Stimulated activated memory B cell treated with anti-CD40 and anti-IgM and Interleukin-4, amounts not matched to agents 10 μg/mL and 1 μg/mL and 100 μg/mL, for 72 hours (primary cell): ENCODE measurements at places on chromosomes 5 and 9.

- no peak for ATAC-seq
These were observed 98.2 kb downstream of the CSNK1G3 start for GRCh38 chr5:123610209-123610608.

DNA sequence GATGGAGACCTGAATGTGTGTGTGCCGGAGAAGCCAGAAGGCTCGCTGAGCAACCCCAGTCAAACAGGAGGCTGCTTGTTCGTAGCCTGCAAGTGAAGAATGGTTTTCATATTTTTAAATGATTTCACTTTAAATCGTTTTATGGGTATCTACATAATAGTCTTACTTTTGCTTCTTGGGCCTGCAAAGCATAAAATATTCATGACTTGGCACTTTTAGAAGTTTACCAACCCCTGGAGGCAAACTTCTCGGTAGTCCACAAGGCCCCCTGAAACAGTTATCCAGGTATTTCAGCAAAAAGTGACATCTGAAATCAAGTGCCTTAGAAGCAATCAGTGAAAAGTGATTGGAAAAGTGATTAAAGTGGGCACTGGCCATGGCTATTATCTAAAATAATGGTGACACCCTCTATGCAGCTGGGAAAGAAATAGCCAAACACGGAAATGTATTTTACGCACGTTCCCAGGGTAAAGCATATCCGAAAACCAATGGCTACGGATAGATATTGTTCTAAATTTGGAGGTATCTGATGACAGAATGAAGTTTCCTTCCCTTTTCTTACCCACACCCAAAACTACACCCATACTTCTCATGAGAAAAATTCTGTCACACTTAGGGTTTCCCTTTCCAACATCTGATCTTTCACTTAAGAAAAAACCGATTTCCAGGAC, 39.0 kb downstream of the RAPGEF1 start:
- no peak for ATAC-seq

DNA sequence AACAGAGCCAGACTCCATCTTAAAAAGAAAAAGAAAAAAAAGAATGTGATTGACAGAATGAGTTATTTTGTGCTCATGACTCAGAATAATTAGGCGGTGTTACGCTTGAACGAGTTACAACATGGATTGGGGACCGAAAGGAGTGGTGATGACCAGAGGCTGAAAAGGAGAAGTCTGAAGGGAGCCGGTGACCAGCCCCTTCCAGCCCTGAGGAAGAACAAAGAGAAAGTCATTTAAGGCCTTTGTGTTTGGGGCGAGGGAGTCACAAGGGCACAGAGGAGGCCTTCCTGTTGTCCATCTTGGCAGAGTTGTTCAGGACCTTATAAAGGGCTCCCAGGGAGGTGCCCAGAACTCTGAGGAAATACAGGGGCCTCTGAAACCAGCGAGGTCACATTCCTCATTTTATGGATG, 131.6 kb downstream of the GOLPH3 start:
- no peak for ATAC-seq

DNA sequence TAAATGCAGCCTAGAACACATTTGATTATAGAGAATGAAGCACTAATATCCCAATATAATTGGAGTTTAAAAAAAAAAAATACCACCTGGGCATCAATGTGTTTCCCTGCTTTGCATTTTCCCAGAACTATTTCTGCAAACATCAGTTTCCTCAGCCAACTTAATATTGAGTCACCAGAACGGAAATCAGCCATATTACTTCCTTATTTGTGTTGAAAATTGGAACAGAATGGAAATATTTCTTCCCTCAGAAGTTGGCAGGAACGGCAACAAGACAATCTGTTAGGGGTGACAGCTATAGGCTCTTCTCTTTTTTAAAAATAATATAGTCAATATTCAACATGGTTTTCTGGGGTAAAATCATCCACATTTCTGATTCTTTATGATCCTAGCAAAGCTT, 4.0 kb downstream of the MFAP3 start:
- ATAC-seq: no peak

GRCh38 chr5:146620031-146620668, 104.2 kb upstream of the GPR151 start:
- ATAC-seq: no peak

GRCh38 chr9:78074385-78075291, 43.0 kb upstream of the GNAQ start:
- no peak for ATAC-seq

- peak; percentile 76 for ATAC-seq
These were observed 94.4 kb upstream of the IL6ST start for GRCh38 chr5:56088967-56089829.
